ENCODE measurements at places on chromosomes 1 and 21. TPM values are rescaled to one million over a fixed set of nuclear protein-coding genes. Genes with fewer than 3 reads are reported as not detected.

Gene SETD4
- 10.0 TPM for total RNA-seq

Gene FAAH
- 2.0 TPM for total RNA-seq

Gene MYOG
- total RNA-seq, result not detected

Gene TP73
- not detected for total RNA-seq

Gene NKAIN1
- under 0.01 TPM for total RNA-seq

Gene FBXO28
- total RNA-seq, result 31.9 TPM

Gene PTGS2
- 38.2 TPM for total RNA-seq

Gene FAM131C
- total RNA-seq, result 0.28 TPM

Gene GPR37L1
- not detected for total RNA-seq

Gene ZYG11A
- total RNA-seq, result 0.28 TPM

Gene RGS16
- 0.58 TPM for total RNA-seq

Gene SLC6A17
- 0.28 TPM for total RNA-seq

Gene IPO13
- 19.9 TPM for total RNA-seq
